Suprapubic skin (tissue), 4 donors: ENCODE measurements at places on chromosomes 1 and 21. TPM values are rescaled to one million over a fixed set of nuclear protein-coding genes. Genes with fewer than 3 reads are reported as not detected.

- DNase-seq, result no peak
Measured at GRCh38 chr1:214573386-214574318, 22.2 kb upstream of the PTPN14 start.

DNA sequence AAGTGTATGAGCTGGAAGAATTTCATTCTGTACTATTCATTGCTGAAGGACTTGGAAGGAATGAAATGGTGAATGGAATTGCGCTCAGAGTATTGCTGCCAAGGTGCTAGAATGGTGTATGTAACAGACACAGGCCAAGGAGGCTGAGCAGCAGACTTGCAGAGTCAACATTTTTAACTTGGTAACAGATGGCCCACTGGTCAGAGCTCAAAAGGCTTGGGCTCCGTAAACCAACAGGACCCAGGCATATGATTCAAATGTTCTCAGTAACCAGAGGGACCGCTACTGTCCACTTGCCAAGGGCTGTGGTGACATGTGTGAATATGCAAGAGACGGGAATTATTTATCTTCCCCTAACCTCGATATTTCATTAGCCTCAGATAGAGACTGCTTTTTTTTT lies 28.8 kb upstream of the PTGFRN start:
- DNase-seq, result no peak

Gene ERICH3
- total RNA-seq, result not detected

GRCh38 chr1:14585728-14586127 lies 12.8 kb upstream of the KAZN start:
- DNase-seq, result no peak

Gene PRAMEF25
- not detected for total RNA-seq

DNA sequence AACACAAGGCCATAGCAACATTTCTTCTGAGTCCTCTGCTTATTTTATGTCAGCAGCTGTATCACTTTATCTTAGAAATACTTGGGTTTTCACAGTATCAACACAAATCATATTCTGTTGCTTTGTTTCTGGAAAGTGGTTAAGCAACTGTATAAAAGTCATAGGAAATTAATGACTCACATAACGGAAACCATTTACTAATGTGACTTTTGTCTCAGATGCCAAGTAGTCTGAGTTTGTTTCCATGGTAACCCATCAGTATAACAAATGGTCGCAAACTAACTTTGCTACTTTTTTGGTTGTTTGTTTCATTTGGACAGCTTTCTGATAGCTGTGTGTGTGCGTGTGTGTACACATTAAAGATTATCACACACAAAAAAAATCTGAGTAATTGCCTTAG lies 31.1 kb downstream of the EEIG2 start:
- DNase-seq, result no peak

- DNase-seq, result no peak
Measured at GRCh38 chr1:92934395-92935378, 26.6 kb downstream of the DIPK1A start.

Gene NEK2
- 3.6 TPM for total RNA-seq

DNA sequence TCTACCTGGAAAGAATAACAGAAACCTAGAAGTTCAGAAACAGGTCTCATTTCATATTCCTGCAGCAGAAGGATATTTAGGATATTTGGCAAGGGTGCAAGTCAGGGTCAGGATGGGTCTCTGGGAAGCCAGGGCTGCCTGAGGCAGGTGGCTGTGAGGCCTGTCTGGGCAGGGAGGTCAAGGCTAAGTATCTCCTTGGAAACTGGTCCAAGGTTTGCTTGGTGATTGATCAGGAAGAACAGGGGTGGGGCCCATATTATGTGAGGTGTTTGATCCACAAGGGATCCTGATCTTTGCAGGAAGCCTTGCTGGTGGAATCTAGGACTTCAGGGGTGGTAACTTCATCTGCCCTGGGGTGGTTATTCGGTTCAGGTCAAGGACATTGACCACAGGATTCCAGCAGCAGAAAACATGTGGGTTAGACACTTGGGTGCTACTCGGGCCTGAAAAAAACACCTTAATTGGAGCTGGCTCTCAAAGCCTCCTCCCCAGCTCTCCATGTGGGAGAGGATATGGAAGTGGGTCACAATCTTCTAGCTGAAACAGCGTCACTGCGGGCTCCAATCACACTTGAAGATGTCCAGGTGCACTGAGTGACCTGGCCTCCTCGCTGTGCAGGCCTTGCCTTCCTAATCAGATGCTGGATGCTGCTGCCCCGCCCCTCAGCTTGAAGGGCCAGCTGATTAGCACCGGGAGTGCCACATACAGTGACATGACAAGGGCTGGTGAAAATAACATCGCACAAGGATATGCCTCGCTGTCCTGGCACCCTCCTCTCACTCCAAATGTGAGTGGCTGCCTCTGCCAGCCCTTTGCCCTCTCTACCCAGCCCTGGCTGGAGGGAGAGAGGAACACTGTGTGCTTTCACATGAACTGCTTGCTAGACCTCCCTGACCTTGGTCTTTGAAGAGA lies 8.7 kb downstream of the CTNNBIP1 start:
- no peak for DNase-seq

- DNase-seq, result no peak
Measured at GRCh38 chr1:53134961-53135734, 7.3 kb downstream of the SLC1A7 start.

- DNase-seq, result no peak
Measured at GRCh38 chr21:29313662-29314408, 15.1 kb downstream of the BACH1 start.

DNA sequence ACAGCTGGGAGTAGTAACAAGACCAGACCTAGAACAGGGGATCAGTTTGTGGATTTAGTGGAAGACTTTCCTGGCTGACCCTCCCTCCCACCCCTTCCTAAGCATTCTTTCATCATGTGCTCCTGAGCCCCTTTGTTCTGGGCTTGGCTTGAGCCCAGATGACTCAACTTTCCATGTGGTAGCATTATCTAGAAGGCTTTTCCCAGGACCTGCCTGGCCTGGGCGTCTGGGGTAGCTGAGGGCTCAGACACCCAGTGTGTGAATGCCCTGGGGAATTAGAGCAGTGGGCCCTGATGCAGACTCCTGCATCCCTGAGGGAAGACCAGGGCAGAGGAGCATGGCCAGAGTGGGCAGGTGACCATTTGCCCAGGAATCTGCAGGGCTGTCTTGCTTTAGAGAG lies 44.1 kb upstream of the TSPAN2 start:
- DNase-seq, result no peak

Gene SLC2A5
- 3.6 TPM for total RNA-seq

GRCh38 chr1:179770887-179771502 lies 27.9 kb downstream of the FAM163A start:
- DNase-seq, result no peak

Gene EDARADD
- total RNA-seq, result 8.6 TPM

Gene B3GALT5
- total RNA-seq, result 1.8 TPM

Gene CFAP107
- not detected for total RNA-seq

Gene PADI2
- total RNA-seq, result 15.4 TPM

DNA sequence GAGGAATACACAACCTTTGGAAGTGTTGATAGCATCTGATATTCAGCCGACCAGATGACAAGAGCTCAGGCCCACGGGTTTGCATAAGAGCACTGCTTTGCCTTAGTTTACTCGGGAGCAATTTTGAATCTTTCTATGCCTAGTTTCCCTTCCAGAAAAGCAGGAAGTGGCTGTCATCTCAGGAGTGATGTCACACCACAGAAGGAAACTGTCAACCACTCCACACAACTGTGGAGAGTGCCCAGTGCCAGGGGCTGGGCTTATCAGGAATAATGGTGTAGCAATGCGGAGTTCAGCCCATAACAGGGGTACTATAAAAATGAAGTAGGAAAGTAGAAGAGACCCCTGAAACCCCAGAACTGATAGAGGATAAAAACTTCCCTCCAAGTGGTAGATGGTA lies 28.4 kb downstream of the NTPCR start:
- no peak for DNase-seq

Gene DDR2
- 8.1 TPM for total RNA-seq

Gene CSF3R
- total RNA-seq, result 2.3 TPM

Gene SYT6
- total RNA-seq, result not detected

Gene CCDC185
- not detected for total RNA-seq

GRCh38 chr1:68278221-68278620 lies 45.9 kb upstream of the WLS start:
- no peak for DNase-seq

- DNase-seq, result no peak
Measured at GRCh38 chr1:177351361-177352108, 180.8 kb downstream of the BRINP2 start.

- DNase-seq, result no peak
Measured at GRCh38 chr1:14519976-14520375, 78.5 kb upstream of the KAZN start.
